ENCODE measurements at places on chromosomes 11 and 22.

DNA sequence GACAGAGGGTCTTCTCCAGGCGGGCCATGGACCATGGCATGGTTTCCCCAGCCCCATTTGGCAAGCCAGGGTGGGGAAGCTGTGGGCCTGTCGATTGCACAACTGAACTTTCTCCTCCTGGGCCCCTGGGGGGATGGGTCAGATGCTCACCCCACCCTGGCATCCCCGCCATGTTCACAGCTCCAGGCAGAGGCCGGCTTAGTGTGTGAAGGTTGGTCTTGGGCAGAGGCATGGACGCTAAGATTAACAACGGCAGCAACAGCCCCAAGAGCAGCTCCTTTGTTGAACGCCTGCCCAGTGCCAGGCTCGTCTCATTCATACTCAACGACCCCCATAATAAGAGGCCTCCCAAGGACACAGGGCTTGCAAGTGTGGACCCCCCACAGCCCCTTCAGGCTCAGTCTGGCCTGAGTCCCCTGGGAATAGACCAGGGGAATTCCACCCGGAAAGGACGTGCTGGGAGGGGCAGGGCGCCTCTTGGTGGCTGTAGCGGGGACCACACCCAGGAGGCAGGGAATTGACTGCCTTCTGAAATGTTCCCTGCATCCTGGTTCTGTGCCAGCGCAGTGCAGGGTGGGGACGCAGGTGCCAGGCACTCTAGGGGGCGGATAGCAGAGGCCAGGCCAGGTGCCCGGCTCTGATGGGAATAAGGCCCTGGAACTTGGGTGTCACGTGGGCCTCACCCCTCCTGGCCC, 8.3 kb downstream of the TSPO start:
- H3K4me1 ChIP-seq: no peaks in the 10 kb centered on the region
- H3K4me3 ChIP-seq: no peak overlapping the region
- no peaks in the 10 kb centered on the region for H3K27me3 ChIP-seq
- no peaks in the 10 kb centered on the region for H3K36me3 ChIP-seq

- no peak overlapping the region for H3K4me3 ChIP-seq
- H3K27me3 ChIP-seq: no peaks in the 10 kb centered on the region
- H3K27ac ChIP-seq: no peak overlapping the region
- no peaks in the 10 kb centered on the region for H3K36me3 ChIP-seq
These were observed 52.4 kb downstream of the KCNC1 start for GRCh38 chr11:17786824-17787525.

DNA sequence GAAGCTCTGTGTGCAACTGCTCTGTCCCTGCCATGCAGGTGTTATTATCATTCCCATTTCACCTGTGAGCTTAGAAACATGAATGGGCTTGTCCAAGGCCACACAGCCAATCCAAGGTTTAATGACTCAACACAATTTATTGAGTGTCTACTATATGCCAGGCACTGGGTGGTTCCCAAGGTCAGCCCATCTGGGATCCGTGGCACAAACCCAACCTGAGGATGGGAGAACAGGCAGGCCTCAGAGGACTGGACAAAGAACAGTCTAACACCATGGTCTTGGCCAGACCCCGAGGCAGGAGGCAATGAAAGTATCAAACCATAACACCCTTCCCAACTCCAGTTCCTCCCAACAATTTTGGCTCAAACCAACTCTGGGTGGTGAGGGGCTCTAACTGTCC, 15.7 kb downstream of the SPATA19 start:
- H3K27me3 ChIP-seq: no peaks in the 10 kb centered on the region
- no peak overlapping the region for H3K27ac ChIP-seq
- no peaks in the 10 kb centered on the region for H3K4me1 ChIP-seq
- DNase-seq: no peak
- H3K4me3 ChIP-seq: no peak overlapping the region
- H3K36me3 ChIP-seq: no peaks in the 10 kb centered on the region

DNA sequence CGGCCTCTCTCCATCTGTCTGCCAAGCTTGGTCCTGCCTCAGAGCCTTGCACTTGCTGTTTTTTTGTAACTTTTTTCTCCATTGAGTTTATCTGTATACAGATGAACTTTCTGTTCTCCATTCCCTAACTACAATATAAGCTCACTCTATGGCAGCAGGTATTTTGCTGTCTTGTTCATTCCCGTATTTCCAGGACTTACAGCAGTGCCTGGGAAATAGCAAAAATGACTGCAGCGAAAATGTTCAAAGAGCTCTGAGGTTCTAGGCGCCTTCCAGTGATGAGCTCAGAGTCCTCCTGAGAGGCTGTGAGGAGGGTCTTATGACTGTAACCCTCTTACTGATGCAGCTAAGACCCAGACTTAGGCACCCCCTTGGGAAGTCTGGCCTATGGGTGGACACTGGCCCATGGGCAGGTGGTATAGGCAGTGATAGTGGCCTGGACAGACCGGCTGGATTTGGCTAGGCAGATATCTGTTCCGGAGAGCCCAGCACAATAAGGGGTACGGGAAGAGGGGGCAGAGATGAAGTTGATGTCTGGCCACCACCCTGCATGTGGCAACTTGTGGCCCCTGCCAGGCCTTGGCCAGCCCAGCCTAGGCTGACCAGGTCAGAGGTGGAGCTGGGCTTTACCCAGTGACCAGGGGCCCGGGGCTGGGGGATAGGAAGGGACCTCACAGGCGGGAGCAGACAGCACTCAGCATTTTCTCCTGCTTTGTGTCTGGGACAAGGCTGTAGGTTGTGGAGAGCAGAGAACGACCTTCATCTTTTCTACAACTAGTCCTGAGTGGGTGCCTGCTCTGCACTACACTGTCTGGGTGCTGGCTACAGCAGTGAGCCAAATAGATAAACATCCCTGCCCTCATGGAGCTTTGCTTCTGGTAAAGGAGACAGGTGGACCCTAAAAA, 4.6 kb downstream of the ATF4 start:
- DNase-seq: no peak
- no peaks in the 10 kb centered on the region for H3K27me3 ChIP-seq

- H3K4me3 ChIP-seq: no peak overlapping the region
- H3K27me3 ChIP-seq: no peaks in the 10 kb centered on the region
- no peak for DNase-seq
- no peak overlapping the region for H3K27ac ChIP-seq
These were observed 15.1 kb downstream of the EIF4G2 start for GRCh38 chr11:10793470-10794255.

Measured in MM.1S (cell line).